ENCODE measurements at places on chromosomes 7 and 10. TPM values are rescaled to one million over a fixed set of nuclear protein-coding genes. Genes with fewer than 3 reads are reported as not detected.

GRCh38 chr7:7920056-7920455 lies 48.5 kb upstream of the GLCCI1 start:
- no peaks in the 10 kb centered on the region for H3K36me3 ChIP-seq
- H3K4me3 ChIP-seq = no peak overlapping the region
- H3K27me3 ChIP-seq = no peaks in the 10 kb centered on the region
- H3K4me1 ChIP-seq = no peaks in the 10 kb centered on the region
- DNase-seq = no peak
- no peak overlapping the region for H3K27ac ChIP-seq

The TCF7L2 gene
- 8.9 TPM for total RNA-seq

DNA sequence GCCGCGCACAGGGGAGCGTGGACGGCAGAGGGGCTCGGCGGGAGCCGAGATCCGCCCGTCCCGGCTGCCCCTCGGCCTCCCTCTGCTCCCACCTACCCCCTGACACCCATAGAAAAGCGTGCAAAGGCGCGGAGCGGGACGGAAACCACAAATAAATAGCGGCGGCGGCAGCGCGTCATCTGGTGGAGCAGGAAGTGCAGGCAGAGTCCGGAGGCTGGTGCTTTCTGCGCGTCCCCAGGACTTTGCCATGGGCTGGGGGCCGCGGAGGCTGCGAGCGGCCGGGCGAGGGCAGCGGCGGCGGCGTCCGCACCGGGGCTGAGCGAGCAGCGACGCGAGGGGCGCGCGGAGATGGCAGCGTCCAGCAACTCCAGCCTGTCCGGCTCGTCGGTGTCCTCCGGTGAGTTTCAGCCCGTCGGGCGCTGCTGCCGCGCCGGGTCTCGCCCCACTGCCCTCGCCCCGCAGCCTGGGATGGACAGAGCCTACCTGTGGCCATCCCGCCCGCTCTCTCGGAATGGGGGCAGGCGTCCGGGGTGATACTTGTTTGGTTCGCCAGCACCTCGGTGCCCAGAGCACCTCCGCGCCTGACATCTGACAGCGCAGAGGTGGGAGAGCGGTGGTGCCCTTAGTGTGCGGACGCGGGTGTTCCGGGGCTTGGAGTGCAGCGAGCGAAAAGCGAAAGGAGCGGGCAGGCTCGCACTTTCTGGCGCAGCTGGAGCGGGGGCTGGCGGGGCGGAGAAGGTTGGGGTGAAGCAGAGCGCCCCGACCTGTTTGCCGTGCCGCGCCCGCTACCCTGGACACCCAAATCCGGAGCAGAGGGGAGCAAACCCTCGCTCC lies at the start of gene CHN2:
CHN2 (plus strand) TSS at position 182 of the 834 bp plus-strand sequence.
- H3K4me3 ChIP-seq = peak within 1 kb of the TSS; percentile 79
- H3K27ac ChIP-seq = peak within 1 kb of the TSS; percentile 18
- DNase-seq = peak; percentile 51
- peaks cover 38% of the 10 kb centered on the region for H3K27me3 ChIP-seq
- H3K4me1 ChIP-seq = peaks cover 46% of the 10 kb centered on the region

The WDR86 gene
- 0.16 TPM for total RNA-seq

DNA sequence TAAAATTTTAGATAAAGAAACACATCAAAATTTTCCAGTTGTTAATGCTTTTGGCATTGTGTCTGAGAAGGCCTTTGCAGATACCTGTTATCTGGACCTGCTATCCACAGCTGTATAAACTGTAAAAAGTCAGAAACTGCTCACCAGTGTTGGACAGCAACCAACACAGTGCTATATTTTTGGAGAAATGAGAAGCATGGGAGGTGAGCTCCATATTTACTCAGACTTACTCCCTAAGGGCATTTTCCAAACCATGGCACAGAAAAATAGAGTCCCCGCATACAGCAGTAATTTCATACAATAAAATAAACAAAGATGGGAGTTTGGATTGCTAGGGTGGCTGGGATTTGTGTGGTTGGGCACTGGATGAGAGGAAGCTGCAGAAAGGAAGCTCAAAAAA lies 136.3 kb upstream of the GLI3 start:
- H3K4me1 ChIP-seq = no peaks in the 10 kb centered on the region
- no peaks in the 10 kb centered on the region for H3K36me3 ChIP-seq
- no peak for DNase-seq
- no peak overlapping the region for H3K27ac ChIP-seq
- H3K4me3 ChIP-seq = no peak overlapping the region

- DNase-seq = no peak
- peaks cover 41% of the 10 kb centered on the region for H3K36me3 ChIP-seq
- no peak overlapping the region for H3K27ac ChIP-seq
- H3K4me1 ChIP-seq = peaks cover 16% of the 10 kb centered on the region
- H3K27me3 ChIP-seq = no peaks in the 10 kb centered on the region
- H3K4me3 ChIP-seq = no peak overlapping the region
Observed at GRCh38 chr10:110608087-110608486, 36.0 kb upstream of the RBM20 start.

GRCh38 chr7:2791390-2791789 lies 52.7 kb downstream of the GNA12 start:
- peaks cover 32% of the 10 kb centered on the region for H3K4me1 ChIP-seq
- no peaks in the 10 kb centered on the region for H3K27me3 ChIP-seq
- H3K4me3 ChIP-seq = no peak overlapping the region
- no peak overlapping the region for H3K27ac ChIP-seq
- no peak for DNase-seq

The ANKRD16 gene
- total RNA-seq = 2.3 TPM

GRCh38 chr10:63889803-63890202 lies 368.6 kb downstream of the REEP3 start:
- peaks cover 33% of the 10 kb centered on the region for H3K27me3 ChIP-seq
- no peak overlapping the region for H3K27ac ChIP-seq
- no peak for DNase-seq
- H3K4me1 ChIP-seq = no peaks in the 10 kb centered on the region

DNA sequence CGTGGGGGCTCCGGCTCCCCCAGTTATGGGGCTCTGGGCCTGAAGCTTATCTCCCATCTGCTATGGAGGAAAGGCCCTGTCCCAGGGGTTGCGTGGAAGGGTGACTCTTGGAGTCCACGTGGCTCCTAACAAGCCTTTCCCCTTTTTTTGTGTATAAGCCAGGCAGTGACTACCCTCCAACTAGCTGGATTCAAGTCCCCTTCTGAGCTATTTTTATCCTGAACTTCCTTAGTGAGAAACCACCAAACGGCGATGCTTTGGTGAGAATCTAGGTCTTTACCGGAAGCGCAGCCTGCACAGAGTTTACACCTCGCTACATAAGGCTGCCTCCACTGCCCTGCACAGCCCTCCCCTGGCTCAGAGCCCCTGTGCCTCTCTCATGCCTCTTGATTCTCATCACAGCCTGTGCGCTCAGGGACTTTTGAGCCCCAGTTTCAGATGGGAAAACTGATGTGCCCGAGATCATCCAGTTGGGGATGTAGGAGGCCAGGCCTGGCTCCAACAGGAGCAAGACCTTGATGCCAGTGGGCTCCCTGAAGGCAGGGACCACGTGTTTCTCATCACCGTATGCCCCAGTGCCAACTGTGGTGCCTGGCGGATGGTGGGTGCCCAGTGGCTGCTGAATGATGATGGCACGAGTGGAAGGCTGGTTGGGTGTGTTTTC lies 102.3 kb upstream of the PPIF start:
- H3K4me1 ChIP-seq = peaks cover 95% of the 10 kb centered on the region
- peak overlapping the region; percentile 97 for H3K27ac ChIP-seq
- peak overlapping the region; percentile 70 for H3K4me3 ChIP-seq
- no peaks in the 10 kb centered on the region for H3K27me3 ChIP-seq
- no peak for DNase-seq

The PDIA4 gene
- 32.3 TPM for total RNA-seq

The CYP2W1 gene
- not detected for total RNA-seq

The ELMO1 gene
- total RNA-seq = 10.0 TPM

The TRPV5 gene
- total RNA-seq = not detected

DNA sequence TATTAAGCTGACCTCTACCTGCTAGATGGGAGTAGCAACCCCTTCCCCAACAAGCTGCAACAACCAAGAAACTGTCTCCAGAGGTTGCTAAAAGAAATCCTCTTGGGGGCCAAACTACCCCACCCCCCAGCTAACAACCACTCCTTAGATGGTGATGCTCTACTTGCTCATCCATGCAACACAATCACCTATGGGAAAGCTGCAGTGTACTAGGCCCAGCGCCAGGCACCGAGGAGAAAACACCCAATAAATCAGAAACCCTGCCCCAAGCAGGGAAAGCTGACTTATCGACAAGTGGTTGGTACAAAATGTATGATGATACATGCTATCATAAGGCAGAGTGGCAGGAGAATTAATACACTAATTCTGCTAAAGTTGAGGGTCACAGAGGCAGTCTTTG lies 17.3 kb downstream of the SLC25A13 start:
- H3K27ac ChIP-seq = no peak overlapping the region
- no peak for DNase-seq
- peaks cover 69% of the 10 kb centered on the region for H3K4me1 ChIP-seq
- H3K27me3 ChIP-seq = no peaks in the 10 kb centered on the region

The NEURL1 gene
- 0.14 TPM for total RNA-seq

- H3K4me1 ChIP-seq = peaks cover 28% of the 10 kb centered on the region
- peaks cover 37% of the 10 kb centered on the region for H3K36me3 ChIP-seq
- DNase-seq = no peak
- peaks cover 16% of the 10 kb centered on the region for H3K27me3 ChIP-seq
- H3K4me3 ChIP-seq = no peak overlapping the region
Observed at GRCh38 chr7:159033956-159034355, 110.7 kb downstream of the VIPR2 start.

DNA sequence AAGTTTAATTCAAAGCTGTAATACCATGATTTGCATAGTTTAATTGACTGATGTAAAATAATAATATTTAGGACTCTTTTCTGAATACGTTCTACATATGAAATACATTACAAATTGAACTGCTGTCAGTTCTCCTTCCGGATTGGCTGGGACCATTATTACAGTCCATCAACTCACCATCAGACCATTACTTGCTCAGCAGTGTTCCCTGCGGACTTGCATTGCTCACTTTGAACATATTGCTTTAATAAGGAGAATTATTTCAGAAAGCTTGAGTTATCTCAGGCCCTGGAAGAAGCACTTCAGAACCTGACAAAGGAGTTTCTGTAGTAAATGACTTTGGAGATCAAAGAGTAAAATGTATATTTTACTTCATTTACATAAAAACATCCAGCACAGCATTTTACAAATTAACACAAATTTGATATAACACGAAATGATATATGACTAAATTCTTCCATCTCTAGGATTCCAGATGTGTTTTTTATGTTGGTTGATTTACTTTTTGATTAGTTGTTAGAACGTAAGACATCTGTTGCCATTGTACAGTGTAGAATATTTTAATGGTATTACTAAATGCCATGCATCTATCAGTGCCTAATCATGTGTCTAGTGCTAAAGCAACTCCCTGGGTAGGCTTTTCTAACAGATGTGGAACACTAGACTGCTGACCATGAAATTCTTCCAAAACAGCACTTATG lies 418.5 kb upstream of the SEMA3A start:
- DNase-seq = no peak
- H3K27ac ChIP-seq = no peak overlapping the region
- no peaks in the 10 kb centered on the region for H3K4me1 ChIP-seq
- H3K27me3 ChIP-seq = no peaks in the 10 kb centered on the region
- no peak overlapping the region for H3K4me3 ChIP-seq
- H3K36me3 ChIP-seq = no peaks in the 10 kb centered on the region

GRCh38 chr10:88952647-88953111 lies at the start of gene ACTA2:
Gene ACTA2 (minus strand): TSS chr10:88952773. CDS start chr10:88948930, 3,843 bp downstream.
- H3K4me3 ChIP-seq = peak within 1 kb of the TSS; percentile 51
- no peaks in the 10 kb centered on the region for H3K36me3 ChIP-seq
- no peaks in the 10 kb centered on the region for H3K27me3 ChIP-seq
- peak; percentile 31 for DNase-seq
- peaks cover 33% of the 10 kb centered on the region for H3K4me1 ChIP-seq
- peak within 1 kb of the TSS; percentile 79 for H3K27ac ChIP-seq

DNA sequence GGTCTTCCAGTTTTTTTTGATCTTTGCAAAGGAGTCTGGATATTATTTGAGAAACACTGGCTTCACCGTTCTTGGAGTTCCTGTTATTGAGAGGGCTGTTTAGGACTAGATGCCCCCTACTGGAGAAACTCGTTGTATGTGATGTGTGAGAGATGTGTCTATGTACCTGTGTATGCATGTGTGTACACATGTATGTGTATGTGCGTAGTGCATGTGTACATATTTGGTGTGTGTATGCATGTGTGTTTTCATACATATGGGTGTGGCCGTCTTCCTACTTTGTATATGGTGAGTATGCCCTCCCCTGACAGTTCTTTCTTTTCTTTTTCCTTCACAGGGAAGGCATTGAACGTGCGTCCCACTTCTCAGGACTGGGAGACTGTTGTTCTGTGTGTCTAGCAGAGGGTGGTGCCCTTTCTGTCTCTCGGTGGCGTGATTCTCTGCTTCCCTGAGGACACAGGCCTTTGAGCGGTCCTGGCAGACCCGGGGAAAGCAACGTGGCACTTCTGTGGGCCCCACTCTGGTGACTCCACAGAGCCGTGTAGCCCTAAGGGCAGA lies 3.0 kb upstream of the CALHM3 start:
- H3K27ac ChIP-seq = no peak overlapping the region
- DNase-seq = no peak
- peaks cover 7% of the 10 kb centered on the region for H3K4me1 ChIP-seq
- peaks cover 7% of the 10 kb centered on the region for H3K27me3 ChIP-seq

GRCh38 chr7:100080907-100081534 lies 502 bp downstream of the ZNF3 start:
- peak overlapping the region; percentile 87 for H3K27ac ChIP-seq
- H3K4me1 ChIP-seq = peaks cover 48% of the 10 kb centered on the region
- H3K4me3 ChIP-seq = peak overlapping the region; percentile 77
- peaks cover 32% of the 10 kb centered on the region for H3K36me3 ChIP-seq

The C7orf57 gene
- not detected for total RNA-seq

DNA sequence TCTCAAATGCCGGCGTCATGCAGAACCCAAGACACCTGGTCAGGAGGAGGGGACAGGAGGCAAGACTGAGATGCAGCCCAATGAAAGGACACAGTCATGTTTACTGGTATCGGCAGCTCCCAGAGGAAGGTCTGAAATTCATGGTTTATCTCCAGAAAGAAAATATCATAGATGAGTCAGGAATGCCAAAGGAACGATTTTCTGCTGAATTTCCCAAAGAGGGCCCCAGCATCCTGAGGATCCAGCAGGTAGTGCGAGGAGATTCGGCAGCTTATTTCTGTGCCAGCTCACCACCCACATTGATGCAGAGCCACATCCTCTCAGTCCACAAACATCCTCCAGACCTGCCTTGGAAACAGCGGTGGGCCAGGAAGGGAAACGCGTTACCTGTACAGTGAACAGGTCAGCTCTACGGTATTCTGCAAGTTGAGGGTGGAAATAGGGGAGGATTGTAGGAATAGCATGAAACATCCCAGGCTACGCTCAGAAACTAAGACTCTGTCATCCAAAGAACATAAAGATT lies 133.1 kb upstream of the PRSS1 start:
- no peak for DNase-seq
- H3K27ac ChIP-seq = no peak overlapping the region
- H3K27me3 ChIP-seq = peaks cover 89% of the 10 kb centered on the region
- H3K4me1 ChIP-seq = no peaks in the 10 kb centered on the region

The MSMB gene
- not detected for total RNA-seq

The MARCHF5 gene
- 32.2 TPM for total RNA-seq
